GM04504 (cell line): ENCODE measurements at places on chromosomes 5 and 9.

- DNase-seq = peak; percentile 48
Measured at GRCh38 chr9:14924230-14925219, 14.3 kb upstream of the FREM1 start.

GRCh38 chr5:26856238-26856637 lies 182.1 kb downstream of the CDH9 start:
- no peak for DNase-seq

DNA sequence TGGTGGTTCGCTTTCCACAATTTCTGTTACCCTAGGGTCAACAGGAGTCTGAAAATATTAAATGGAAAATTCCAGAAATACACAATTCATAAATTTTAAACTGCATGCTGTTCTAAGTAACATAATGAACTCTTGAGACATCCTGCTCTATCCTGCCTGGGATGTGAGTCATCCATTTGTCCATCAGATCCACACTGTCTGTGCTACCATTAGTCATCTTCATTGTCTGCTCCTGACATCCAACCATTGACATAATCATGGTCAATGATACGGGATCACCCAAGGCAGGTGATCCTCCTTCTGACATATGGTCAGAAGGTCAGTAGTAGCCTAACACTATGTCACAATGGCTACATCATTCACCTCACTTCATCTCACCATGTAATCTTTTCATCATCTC lies 276.7 kb upstream of the KIF2A start:
- DNase-seq = no peak

DNA sequence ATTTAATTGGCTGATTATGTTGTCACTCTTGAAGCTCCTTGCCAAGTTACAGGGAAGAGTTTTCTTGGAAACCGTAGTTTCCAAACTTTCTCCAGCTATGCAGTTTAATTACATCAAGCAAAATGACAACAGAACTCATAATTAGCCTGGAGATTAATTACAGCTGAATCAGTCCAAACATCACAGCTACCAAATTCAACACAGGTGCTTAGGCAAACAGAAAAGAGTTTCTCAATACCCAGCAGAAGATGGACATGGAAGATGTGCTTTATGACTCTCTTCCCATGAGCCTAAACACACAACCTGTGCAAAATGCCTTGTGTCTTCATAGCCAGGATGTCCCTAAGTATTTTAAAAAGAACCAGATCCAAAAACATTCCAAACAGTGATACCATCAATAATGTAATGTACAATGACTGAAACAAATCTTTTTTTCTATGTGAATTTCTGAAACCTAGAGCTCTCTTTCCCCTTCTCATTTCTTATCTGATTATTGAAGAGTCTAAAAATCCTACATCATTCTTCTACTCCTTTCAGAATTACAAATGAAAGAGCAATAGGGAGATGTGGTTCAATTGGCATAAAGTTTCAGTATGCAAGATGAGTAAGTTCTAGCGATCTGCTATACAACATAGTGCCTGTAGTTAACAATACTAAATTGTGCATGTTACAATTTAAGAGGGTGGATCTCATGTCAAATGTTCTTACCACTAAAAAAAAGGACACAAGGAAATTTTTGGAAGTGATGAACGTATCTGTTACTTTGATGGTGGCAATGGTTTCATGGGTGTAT lies 124.3 kb downstream of the RASEF start:
- DNase-seq = no peak

- DNase-seq = no peak
Measured at GRCh38 chr5:65359569-65359968, 122.2 kb downstream of the ADAMTS6 start.

DNA sequence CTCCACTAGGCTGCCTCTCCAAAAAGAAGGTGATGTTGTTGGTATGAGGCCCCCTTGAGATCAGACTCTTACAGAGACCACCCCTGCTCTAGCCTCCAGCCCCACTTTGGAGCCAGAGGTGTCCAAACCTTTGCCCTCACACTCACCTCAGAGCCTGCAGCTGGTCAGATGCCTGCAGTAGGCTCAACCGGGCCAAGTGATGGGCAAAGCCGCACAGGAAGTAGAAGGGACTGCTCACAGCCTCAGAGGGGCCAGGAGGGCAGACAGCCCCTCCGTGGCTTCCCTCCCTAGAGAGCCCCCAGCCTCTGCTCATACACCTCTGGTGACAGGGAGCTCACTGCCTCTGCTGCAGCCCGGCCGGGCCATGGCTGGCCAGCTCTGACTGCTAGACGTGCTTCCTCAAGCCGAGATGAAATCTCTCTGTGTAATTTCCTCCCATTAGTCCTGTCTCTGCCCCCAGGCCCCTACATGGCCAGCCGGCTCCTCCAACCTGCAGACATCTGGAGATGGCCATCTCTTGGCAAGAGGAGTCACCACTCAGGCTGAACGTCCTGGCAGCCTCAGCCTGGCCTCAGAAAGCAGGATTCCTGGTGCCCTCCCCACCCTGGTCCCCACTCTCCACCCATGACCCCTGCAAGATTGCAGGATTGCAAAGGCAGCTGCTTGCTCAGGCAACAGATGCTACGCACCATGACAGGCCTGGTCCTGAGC lies 7.3 kb upstream of the TCF7 start:
- no peak for DNase-seq

DNA sequence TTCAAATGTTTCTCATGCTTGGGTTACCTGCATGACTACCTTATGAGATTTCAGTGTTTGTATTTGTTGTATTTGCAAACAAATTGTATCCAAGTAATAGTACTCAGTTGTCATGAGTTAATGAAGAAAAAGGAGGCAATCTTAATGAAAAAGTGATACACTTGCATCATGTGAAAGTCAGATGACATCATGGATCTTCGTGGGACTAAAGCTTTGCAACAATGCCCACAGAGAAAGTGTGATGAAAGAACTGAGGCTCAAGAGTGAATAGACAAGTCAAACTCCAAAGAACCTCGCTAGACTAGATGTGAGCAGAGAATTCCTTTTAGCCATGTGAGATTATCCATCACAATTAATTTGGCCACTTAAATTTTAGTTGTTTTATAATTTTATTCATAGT lies 75.4 kb upstream of the ADRB2 start:
- no peak for DNase-seq

- DNase-seq = no peak
Measured at GRCh38 chr9:108586471-108587139, 269.2 kb downstream of the ACTL7B start.

DNA sequence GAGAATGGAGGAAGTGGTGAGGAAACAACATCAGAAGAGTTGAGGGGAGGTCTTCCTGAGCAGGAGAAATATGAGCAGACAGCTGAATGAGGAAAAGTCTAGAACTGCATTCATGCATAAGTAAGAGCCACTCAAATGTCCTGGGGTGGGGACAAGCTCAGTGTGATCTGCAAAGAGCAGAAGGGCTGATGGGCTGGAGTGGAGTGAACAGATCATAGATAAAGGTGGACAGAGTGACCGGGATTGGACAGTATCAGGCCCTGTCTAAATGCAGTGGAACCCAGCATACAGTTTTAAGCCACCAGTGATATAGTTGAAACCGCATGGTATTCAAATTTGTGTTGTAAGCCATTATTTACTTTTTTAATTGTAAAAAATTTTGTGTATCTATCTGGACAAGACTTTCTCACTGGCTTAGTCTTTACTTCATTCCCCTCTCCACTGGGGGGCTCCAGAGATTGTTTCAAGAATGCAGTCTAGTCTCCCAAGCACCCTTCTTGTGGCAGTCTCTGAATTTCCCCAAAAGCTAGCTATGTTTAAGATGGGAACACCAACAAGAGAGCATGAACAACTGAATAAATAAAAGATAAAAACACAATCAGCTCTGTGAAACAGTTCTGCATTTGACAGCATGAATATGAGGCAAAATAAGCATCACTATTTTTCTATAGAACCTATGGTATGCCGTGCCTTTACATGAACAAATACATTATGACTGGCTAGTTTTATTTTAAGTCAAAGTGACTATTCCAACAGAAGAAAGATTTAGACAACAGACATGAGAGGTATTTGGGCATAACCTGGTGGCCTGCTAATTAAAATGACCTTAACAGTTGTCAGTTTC lies 10.7 kb upstream of the STK32A start:
- peak; percentile 19 for DNase-seq

DNA sequence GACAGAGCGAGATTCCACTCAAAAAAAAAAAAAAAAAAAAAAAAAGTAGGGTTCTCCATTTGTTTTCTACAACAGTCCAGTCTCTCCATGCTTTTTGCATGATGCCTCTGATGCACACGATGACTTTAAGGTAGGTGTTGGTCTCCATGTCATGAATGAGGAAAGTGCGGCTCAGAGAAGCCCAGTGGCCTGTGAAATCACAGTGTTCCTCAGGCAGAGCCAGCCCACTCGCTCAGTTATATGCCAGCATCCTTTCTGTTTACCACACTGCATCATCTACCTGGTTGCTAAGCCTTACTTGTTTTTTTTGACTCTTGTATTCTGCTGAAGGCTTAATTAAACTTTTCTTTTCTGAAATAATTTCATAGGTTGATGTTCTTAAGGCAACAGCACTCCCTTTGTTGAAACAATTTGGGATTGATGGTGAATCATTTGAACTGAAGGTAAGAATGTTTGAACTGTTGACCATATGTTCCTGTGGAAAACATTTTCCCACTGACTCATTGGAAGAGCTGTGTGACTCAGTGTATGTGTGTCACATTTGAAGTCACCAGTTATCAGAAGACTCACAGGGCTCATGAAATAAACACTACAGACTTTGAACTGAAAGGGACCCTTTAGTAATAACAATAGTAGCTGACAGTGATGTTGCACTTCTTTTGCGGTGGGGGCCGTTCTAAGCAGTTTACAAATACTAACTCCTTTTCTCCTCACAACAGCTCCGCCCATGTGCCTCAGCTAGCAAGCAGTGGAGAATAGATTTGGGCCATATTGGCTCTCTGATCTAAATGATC lies 40.2 kb downstream of the RCL1 start:
- DNase-seq = peak; percentile 94

- DNase-seq = no peak
Measured at GRCh38 chr5:149254506-149254905, 17.2 kb upstream of the AFAP1L1 start.

GRCh38 chr9:81374459-81375186 lies 314.7 kb downstream of the TLE1 start:
- no peak for DNase-seq

GRCh38 chr9:135410831-135411473 lies 68.6 kb upstream of the PPP1R26 start:
- DNase-seq = no peak

- DNase-seq = no peak
Measured at GRCh38 chr5:88235346-88235745, 33.3 kb downstream of the TMEM161B start.

DNA sequence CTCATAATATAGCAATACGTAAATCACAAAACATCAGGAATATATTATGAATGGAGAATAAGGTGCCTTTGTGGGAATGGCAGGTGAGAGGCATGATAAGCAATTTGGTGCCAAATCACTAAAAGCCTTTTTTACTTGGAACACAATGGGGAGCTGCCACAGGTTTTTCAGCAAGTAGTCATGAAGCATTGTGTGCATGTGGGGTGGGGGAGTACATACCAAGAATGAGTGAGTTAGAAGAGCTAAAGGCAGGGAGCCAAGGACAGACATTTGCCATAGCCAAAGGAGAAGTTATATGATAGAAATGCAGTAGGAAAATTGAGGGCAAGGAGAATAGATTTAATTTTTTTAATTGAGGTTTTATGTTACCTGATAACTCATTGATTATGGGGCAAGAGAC lies 445.0 kb upstream of the SMC2 start:
- DNase-seq = no peak

DNA sequence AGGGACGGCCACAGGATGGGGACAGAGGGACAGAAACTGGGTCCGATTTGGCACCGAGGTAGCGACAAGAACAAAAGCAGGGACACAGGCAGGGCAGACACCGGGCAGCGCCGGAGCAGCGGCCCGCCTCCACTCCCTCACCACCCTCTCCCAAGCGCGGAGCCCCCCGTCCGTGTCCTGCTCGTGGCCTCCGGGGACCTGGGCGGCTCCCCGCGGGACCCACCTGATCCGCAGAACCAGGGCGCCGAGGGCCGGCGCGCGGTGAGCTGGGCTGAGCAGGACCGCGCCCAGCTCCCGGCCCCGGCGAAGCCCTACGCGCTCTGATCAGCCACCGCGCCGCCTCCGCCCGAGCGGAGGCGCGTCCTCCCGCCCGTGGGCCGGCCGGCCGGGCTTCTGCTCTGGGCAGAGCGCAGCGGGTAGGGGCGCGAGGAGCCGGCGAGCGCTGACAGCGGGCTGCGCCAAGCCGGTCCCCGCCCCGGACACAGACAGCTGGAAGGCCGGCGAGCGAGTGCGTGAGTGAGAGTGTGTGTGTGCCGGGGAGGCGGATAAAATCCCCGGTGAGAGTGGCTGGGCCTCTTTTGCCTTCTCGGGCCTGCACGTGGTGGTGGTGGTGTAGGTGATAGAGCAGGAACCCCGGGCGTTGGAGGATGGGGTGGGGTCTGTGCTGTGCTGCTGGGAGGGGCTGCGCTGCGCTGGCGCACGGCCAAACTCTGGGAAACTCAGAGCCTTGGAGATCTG lies at the start of gene GGTA1:
GGTA1 (minus strand) TSS at position 418 of the 738 bp plus-strand sequence. CDS start 31,922 bp downstream, outside the sequence.
- DNase-seq = no peak

GRCh38 chr9:80892703-80893102 lies 796.6 kb downstream of the TLE1 start:
- DNase-seq = no peak

- peak; percentile 18 for DNase-seq
Measured at GRCh38 chr5:89930591-89931392, 478.8 kb downstream of the CETN3 start.

- no peak for DNase-seq
Measured at GRCh38 chr5:172503925-172504700, 49.8 kb upstream of the SH3PXD2B start.

DNA sequence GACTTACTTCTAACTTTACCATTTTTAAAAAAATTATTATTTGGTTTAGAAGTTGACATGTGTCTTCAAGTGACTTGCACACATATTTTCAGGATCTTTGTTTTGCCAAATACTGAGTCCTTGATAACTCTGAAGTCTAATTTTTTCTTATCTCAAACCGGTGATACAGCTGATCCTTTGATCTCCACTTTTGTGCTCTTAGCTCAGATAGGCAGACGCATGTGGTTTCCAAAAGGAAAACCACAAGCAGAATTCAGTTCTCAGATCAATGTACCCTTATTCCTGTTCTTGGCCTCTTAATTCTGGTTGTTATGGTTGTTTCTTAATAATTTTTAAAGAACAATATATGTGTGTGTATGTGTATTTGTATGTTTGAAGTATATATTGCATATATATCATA lies 238.3 kb upstream of the EDIL3 start:
- DNase-seq = no peak
